Stimulated activated CD8-positive, alpha-beta memory T cell treated with anti-CD3 and anti-CD28 coated beads, Interleukin-7, amount 100 ng/mL, for 24 hours (primary cell): ENCODE measurements at places on chromosomes 4 and X.

DNA sequence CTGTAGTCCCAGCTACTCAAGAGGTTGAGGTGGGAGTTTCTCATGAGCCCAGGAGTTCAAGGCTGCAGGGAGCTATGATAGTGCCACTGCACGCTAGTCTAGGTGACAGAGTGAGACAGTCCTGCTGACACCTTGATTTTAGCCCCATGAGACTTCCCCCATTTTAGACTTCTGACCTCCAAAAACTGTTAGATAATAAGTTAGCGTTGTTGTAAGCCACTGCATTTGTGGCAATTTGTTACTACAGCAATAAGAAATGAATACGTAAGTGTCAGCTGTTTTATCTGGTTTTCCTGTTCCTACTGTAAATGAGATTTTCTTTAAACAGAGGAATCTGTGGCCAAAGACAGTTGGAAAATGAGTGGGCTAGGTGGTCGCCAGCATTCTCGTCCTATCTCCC lies 83.9 kb downstream of the ARHGAP10 start:
- DNase-seq, result no peak

GRCh38 chrX:23505531-23506303 lies 161.6 kb upstream of the PRDX4 start:
- no peak for DNase-seq

- DNase-seq, result no peak
Measured at GRCh38 chr4:3293401-3294391, 875 bp downstream of the RGS12 start.

- no peak for DNase-seq
Measured at GRCh38 chr4:109801895-109802319, at the start of gene CFI. Gene CFI, minus strand, starts transcription at chr4:109801999. Its CDS starts 28 bp downstream, at chr4:109801971.

DNA sequence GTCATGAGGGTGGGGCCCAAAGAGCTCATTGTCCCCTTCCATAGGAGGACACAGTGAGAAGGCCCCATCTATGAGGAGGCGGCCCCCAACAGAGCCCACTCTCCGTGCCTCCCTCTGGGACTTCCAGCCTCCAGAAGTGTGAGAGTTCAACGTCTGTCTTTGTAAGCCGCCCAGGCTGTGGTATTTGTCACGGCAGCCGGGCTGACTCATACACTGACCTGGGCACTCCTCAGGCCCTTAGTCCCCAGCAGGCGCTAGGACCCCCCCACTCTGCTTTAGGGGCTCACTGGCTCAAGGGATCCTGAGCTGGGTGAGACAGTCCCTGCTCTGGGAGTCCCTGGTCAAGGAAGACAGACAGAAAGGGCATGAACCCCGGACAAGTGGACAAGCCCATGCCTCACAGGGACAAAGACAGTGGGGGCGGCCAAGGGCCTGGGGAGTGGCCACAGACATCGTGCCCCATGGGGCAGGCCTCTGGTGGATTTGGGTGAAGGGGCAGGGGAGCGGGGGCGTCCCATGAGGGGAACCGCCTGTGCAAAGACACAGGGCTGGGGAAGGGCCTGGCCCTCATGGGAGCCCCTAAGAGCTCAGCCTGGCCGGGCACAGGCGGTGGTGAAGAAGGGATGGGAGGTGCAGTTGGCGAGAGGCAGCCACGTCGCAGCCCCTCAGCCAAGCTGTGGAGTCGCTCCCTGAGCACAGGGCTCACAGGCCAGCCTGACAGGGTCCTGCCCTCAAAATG lies 21.5 kb downstream of the ABLIM2 start:
- DNase-seq, result no peak

DNA sequence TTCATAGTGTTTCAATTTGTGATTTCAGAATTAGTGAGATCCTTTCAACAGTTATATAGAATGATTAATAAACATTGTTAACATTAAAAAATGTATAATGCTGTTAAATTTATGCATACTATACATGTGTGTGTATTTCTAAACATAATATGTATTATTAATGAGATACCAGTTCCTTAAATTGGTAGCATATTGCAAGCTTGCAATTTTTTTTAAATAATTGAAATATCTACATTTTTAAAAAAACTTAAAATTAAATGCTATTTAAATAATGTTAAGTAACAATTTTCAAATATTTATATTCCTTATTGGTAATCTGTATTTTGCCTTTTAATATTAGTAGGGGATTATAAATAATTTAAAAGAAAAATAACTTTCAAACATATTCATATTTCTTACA lies 1479.5 kb upstream of the PCDH7 start:
- DNase-seq, result no peak

DNA sequence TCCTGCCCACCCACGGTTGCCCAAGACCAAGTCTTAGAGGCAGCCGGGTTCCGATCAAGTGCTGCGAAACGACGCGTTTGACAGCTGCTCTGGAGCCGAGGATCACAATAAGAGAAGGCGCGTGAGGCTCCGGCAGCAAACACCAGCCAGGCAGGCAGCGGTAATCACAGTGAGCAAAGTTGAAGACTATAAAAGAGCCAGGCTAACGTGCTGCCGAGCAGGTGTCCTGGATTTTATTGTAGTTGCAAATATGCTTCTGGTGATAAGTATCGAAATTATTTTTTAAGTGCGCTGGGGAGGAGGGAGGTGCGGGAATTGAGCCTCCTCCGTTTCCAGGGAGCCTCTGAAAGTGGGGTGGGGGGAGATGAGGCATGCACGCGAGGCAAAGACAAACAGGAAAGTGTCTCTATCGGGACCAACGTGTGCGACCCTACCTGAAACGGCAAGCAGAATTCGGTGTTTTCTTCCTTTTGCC lies 590 bp downstream of the GABRA2 start:
- DNase-seq, result no peak

DNA sequence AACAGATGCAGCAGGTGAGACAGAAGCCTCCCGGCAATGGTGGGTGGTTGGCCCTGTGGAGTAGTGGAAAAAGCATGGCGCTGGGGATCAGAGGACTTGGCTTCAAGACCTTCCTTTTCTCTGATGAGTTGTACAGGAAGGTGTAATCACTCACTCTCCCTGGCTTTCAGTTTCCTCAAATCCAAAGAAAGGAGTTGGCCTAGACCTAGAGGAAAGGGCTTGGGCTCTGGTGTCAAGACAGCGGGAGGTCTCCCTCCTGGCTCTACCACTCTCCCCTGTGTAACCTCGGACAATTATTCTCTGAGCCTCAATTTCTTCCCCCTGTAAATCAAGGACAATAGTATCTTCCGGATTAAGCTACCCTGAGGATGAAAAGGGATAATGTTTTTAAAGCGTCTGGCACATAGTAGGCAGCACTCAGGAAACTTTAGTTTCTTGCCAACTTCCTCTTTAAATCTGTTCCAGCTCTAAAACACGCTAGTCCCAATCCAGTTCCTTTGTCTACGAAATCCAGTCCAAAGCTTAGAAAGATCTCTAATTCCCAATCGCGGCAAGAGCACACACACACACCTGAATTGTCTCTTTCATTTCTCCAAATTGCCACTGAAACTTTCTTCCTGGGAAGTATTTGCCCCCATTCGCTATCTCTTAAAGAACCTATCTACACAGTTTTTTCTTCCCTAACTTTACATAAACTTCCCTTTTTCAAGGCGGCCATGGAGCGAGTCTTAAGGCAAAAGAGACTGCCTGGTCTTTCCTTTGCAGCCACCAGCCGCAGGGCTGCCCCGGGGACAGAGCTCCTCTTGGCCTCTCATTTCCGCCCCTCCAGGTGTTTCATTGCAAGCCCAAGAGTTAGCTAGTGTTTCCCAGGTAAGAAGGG lies 29.9 kb upstream of the GPC4 start:
- DNase-seq, result no peak
